ENCODE measurements at places on chromosomes 13 and 19.

DNA sequence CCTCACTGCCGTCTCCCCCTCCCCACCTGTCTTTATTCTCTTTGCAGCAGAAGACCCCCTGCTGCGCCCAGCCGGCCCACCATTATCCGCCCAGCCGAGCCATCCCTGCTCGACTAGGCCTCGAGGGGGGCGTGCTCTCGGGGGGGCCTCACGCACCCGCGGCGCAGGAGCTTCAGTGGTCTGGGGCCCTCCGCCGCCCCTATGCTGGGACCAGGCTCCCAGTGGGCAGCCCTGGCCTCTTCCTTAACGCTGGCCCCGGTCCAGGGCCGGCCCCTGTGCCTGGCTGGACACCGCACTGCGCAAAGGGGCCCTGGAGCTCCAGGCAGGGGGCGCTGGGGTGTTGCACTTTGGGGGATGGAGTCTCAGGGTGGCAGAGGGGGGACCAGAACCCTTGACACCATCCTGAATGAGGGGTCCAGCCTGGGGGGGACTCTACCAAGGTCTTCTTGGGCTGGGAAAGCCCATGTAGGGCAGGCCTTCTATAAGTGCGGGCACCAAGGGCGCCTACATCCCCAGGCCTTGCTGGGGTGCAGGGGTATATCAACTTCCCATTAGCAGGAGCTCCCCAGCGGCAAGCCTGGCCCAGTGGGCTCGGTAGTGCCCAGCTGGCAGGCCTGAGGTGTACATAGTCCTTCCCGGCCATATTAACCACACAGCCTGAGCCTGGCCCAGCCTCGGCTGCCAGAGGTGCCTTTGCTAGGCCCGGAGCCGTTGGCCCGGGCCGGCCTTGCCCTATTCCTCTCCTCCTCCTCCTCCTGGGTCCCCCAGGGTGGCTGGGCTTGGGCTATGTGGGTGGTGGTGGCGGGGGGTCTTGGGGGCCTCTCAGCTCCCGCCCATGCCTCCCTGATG is 4.9 kb downstream of the TMED1 start:
- no peak for DNase-seq

DNA sequence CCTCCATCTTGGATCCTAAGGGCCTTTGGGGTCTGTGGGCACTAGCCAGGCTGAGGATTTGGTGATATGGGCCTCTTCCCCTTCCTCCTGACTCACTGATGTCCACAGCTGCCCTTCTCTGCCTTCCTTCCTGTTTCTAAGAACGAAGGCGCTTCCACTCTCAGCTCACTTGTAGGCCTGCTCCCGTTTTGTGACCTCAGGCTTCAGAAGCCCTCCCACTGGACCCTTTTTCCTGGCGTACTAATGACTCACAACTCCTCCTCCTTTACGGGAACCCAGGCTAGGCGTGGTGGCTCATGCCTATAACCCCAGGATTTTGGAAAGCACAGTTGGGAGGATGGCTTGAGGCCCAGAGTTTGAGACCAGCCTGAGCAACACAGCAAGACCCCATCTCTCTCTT is 55.6 kb downstream of the TMED1 start:
- DNase-seq = no peak

DNA sequence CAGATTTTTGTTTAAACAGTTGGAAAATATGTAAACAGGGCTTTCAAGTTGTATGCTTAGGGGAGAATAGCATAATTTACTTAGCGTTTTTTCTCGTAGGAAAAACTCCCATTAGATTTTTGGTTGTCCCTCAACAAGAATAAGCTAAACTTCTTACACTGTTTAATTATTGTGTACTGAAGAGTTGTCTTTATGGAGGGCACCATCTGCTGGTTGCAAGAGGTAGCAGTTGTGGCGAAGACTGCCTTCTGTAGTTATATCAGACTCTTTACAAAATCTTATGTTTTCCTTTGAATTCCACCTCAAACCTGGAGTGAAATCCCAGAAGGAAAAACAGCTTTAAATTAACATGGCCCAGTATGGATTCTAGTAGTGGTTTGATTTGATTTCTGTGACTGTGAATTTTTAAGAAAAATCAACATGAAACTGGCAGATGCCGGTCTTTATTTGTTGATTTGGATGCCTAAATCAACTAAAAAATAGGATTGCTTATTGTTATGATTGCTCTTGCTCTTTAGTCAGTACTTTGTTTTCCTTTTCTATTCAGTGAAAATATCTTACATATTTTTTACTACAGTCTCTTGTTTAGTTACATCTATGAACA is 53.4 kb downstream of the PDS5B start:
- DNase-seq = no peak

- no peak for DNase-seq
Observed at GRCh38 chr19:8036434-8037099, 16.0 kb upstream of the CCL25 start.

GRCh38 chr13:48579165-48579918 is 46.5 kb upstream of the RCBTB2 start:
- DNase-seq = no peak

DNA sequence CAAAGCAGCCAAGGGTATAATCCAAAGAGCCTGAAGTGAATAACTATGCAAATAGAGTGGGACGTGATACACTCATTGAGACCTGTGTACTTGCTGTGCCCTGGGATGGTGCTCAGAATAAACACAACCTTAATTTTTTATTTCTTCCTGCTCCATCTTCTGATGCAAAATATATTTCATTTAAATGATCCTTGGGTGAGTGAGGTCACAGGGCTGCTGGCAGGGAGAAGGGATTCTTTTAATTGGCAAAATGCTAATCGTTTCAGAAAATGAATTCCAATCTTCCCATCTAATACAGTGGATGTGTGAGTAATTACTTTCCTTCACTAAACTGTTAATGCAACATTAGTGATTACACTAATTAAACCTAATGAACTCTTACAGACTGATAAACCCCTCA is 63.5 kb downstream of the SIAH3 start:
- no peak for DNase-seq

GRCh38 chr19:55152017-55152416 is 3.0 kb upstream of the TNNT1 start:
- no peak for DNase-seq

DNA sequence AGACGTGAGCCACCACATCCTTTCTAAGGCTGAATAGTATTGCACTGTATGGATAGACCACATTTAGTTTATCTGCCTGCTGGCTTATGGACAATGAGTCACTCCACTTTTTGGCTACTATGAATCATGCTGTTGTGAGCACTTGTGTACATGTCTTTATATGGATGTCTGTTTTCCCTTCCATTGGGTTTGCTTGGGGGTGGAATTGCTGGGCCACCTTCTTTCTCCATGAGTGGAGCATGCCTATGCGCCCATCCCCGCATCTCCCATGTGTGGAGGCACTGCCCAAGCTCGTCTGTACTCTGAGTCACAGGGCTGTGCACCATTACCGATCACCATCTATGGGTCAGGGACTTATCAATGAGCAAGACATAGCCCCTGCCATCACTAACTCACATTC is 127.2 kb upstream of the GJB6 start:
- no peak for DNase-seq

DNA sequence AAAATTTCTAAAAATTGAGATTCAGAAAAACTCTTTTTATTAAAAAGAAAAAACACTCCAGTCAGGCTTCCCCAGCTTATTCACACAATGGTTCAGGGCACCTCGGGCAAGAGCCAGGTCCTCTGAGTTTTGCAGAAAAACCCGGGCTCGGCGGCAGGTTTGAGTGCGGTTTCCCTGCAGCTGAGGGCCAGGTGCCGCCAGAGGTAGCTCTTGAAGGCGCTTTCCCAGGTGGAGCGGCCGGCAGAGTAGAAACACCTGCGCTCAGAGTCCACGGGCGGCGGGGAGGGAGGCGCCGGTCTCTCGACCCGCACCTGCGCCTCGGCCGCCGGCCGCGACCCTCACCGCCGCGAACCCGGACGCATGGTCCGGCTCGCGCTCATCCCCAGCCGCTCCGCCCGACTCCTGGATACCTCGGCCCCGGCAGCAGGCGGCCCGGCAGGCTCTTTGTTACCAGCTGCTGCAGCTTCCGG is 444 bp downstream of the PROSER1 start:
- peak; percentile 23 for DNase-seq

GRCh38 chr13:28492569-28493367 is 2.2 kb downstream of the FLT1 start:
- DNase-seq = no peak

GRCh38 chr19:44142059-44142433 is 692 bp downstream of the ZNF234 start:
- DNase-seq = no peak

DNA sequence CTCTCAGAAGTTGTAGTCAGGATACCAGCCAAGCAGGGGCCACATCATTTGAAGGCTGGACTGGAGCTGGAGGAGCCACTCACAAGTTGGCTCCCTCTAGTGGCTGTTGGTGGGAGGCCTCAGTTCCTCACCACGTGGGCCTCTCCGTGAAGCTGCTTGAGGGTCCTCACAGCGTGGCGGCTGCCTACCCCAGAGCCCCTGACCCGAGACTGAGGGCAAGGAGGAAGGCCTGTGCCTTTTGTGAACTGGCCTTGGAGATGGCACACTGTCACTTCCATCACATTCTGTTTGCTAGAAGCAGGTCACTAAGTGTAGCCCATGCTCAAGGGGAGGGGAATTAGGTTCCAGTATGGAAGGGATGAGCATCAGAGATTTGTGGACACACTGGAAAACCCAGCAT is 14.6 kb downstream of the GNA11 start:
- no peak for DNase-seq

DNA sequence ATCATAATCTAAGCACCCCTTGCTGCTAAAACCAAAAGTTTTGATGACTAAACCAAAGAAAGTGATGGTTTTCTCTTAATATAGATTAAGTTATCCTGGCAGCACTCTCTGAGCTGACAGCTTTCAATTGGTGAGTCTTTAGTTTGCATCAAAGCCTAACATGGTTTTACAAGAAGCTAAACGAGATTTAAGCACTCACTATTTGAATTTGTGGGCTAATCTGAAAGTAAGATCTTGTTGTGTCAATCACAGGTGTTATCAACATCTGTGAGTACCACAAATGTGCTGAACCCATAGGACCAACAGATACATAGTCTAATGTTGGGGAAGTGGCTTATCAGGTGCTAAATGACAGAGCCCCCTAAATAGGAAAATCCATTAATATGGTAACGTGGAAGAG is 223.9 kb downstream of the LHFPL6 start:
- no peak for DNase-seq

- no peak for DNase-seq
Observed at GRCh38 chr13:79405501-79405830, 589 bp downstream of the RBM26 start.

GRCh38 chr13:32026623-32027022 is 5.0 kb upstream of the FRY start:
- no peak for DNase-seq

GRCh38 chr19:58516964-58517833 is 2.4 kb downstream of the ZBTB45 start:
- no peak for DNase-seq

GRCh38 chr13:92122186-92122853 is 723.9 kb downstream of the GPC5 start:
- DNase-seq = no peak

GRCh38 chr13:24081387-24081786 is 79.1 kb upstream of the SPATA13 start:
- no peak for DNase-seq

DNA sequence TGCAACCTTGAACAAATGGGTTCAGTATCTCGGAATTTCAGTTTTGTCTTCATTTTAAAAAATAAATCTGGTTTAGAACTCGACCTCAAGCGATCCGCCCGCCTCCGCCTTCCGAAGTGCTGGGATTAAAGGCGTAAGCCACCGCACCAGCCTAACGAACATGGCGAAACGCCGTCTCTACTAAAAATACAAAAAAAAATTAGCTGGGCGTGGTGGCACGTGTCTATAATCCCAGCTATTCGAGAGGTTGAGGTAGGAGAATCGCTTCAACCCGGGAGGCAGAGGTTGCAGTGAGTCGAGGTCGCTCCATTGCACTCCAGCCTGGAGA is 571 bp downstream of the ZNF302 start:
- DNase-seq = no peak

GRCh38 chr19:30637926-30638325 is 265.7 kb downstream of the ZNF536 start:
- no peak for DNase-seq

- no peak for DNase-seq
Observed at GRCh38 chr19:49637821-49638738, 1.9 kb downstream of the RRAS start.

- DNase-seq = no peak
Observed at GRCh38 chr13:23323946-23324709, 109.4 kb downstream of the SACS start.

DNA sequence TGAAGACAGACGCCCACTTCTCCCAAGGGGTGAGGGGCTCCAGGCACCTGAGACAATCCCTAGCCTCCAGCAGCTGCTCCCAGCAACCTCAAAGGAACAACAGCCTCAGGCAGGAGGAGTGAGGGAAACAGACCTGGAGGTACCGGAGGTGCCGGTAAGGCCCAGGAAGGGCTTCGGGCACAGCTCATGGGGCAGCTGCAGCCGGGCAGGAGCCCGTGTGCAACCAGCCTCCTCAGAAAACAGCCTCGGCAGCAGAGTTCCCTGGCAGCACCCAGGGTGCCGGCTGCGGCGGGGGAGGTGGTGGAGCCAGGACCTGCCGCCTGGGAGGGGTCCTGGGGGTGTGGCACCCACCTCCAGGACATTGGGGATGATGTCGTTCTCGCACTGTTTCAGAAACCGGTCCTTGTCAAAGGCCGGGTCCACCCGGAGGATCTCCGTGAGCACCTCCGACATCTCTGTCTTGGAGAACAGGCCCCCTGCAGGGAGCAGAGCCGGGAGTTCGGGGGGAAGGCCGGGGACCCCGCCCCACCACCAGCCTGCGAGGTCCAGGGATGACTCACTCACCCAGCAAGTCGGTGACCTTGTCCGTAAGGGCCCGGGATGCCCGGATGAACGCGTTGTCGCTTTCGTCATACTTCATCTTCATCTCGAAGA is 6.5 kb upstream of the CTXN1 start:
- DNase-seq = no peak

DNA sequence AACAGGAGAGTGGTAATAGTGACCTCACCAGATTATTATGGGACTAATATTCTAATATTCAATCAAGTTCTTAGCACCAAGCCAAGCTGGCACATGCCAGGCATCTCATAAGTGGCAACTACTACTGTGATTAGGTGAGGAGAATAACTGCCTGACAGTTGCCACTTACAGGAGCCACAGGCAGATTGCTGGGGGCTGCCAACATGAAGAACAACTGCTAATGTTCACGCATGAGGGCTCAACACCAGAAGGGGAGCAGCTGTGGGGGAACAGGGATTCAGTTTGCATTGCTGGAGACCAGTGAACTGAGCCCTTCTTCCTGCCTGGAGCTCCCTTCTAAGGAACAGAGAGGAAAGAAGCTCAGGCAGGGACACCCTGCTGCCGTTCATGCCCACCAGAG is 504.5 kb downstream of the FOXO1 start:
- no peak for DNase-seq

GRCh38 chr13:34884366-34884765 is 57.7 kb upstream of the NBEA start:
- no peak for DNase-seq

GRCh38 chr19:16590876-16591802 is 18.9 kb upstream of the SLC35E1 start:
- no peak for DNase-seq

DNA sequence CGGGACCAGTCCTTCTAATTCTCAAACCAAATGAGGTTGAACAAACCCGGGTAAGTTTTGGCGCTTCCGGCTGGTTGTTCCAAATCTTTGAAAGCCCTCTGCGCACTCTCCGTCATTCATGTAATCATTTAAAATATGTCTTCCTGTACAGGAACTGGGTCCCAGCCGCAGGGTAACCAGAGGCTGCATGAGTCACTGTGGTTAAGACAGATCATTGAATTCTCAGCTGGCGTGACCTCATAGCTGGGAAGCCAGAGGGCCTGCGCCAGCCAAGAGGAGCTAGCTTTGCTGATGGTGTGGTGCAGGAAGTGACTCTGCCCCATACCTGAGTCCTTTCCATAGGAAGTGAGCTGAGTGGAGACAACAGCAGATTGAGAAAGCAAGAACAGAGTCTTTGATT is 135.2 kb downstream of the TSHZ3 start:
- no peak for DNase-seq

Measured in NCI-H1417 treated with DMSO at 0.1 percent for 48 hours (cell line).